Activated CD4-positive, alpha-beta memory T cell treated with anti-CD3 and anti-CD28 coated beads for 36 hours (primary cell): ENCODE measurements at places on chromosomes 5 and 9. TPM values are rescaled to one million over a fixed set of nuclear protein-coding genes. Genes with fewer than 3 reads are reported as not detected.

GRCh38 chr5:12623408-12623807, 719.2 kb upstream of the CTNND2 start:
- DNase-seq, result no peak

The DDX46 gene
- total RNA-seq, result 67.4 TPM

DNA sequence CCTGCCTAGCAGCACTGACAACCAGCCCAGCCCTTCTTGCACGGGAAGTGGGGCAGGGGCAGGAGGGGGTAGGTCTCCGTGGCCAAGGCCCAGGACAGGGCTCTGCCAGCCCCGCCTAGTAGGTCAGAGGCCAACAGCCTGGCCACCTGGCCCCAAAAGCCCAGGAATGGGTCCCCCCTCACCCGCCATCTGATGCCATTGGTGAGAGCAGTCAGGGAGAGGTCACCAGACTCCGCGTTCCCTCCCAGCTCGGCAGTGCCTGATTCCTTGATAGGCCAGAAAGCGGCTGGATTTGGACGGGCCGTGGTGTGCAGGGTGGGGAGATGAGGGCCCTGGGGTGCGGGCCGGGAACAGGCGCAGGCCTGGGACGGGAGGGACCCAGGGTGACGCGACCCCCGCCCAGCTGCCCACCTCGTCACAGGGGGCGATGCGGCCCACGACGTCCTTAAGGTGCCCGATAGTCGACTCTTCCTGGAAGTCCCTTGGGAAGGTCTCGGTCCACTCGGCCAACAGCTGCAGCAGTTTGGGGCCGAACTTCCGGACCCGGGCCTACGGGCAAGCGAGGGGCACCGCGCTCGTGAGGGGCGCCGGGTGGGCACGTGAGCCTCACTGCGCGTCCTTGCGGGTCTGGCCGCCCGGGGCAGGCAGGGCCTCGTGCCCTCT, 64.5 kb upstream of the RNF130 start:
- DNase-seq, result no peak
- no peak overlapping the region for H3K4me3 ChIP-seq
- peaks cover 7% of the 10 kb centered on the region for H3K27me3 ChIP-seq

- no peaks in the 10 kb centered on the region for H3K27me3 ChIP-seq
- no peak overlapping the region for H3K4me3 ChIP-seq
- no peak for DNase-seq
- no peaks in the 10 kb centered on the region for H3K4me1 ChIP-seq
These were observed 91.9 kb upstream of the PAPPA start for GRCh38 chr9:116061546-116062205.

GRCh38 chr9:130663977-130664250, 480 bp upstream of the PRDM12 start:
- H3K36me3 ChIP-seq, result no peaks in the 10 kb centered on the region
- peaks cover 30% of the 10 kb centered on the region for H3K4me1 ChIP-seq
- H3K27ac ChIP-seq, result no peak overlapping the region

- no peaks in the 10 kb centered on the region for H3K36me3 ChIP-seq
- H3K27ac ChIP-seq, result no peak overlapping the region
- H3K4me3 ChIP-seq, result no peak overlapping the region
- no peak for DNase-seq
- no peaks in the 10 kb centered on the region for H3K27me3 ChIP-seq
These were observed 497.6 kb upstream of the CD180 start for GRCh38 chr5:67693956-67694809.
